Islet precursor cell (in vitro differentiated cells): ENCODE measurements at places on chromosomes 4 and X.

GRCh38 chr4:14879683-14880082, 122.6 kb upstream of the CPEB2 start:
- no peak for DNase-seq

DNA sequence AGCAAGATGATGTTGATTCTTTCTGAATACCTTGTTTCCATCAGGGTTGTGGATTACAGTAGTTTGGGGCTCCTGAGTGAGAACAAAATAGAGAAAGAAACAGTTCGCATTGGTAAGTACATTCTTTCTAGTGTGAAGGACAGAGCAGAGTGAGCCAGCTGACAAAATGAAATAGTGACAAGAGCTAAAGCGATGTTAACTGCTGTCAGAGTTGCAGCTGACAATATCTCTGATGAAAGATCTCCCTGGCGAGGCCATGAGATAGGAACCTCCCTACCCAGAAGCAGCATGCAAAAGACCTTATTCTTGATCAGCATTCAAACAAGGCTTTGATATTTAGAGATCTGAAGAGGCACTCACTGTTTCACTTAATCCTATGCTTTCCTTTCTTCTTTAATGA, 258.6 kb downstream of the CAMK2D start:
- DNase-seq, result no peak

DNA sequence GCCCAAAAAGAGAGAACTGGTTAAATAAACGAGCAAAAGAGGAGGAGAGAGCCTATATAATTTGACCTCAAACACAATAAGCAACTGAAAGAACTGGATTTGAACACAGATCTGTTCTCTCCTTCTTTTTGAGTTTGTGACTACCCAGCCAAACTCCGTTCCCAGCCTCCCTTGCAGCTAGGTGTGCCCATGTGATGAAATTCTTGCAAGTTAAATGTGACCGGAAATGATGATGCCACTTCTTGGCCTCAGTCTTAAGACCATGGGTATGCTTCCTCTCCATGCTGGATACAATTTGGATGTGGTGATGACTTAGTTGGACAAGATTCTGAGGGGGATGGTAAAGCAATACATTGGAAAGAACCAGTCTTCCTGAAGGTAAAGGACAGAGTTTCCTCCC, 204.1 kb downstream of the PTTG2 start:
- no peak for DNase-seq

DNA sequence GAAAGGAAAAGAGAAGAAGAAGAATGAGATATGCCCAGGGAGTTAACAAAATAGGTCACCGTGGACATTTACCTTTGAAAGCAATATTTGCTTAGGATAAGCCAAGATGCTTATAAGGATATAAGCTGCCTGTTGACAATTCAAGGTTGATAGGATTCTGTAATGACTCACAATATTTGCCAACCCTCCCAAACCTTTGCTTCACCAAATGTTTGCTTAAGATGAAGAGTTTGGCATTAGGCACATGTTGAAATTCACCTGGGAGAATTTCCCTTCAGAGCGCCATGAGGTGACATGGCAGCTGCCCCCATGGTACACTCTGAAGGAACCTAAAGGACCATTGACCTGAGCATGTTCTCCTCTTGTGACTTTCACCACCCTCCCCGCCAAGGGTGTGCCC, 4.6 kb downstream of the PALLD start:
- DNase-seq, result no peak

DNA sequence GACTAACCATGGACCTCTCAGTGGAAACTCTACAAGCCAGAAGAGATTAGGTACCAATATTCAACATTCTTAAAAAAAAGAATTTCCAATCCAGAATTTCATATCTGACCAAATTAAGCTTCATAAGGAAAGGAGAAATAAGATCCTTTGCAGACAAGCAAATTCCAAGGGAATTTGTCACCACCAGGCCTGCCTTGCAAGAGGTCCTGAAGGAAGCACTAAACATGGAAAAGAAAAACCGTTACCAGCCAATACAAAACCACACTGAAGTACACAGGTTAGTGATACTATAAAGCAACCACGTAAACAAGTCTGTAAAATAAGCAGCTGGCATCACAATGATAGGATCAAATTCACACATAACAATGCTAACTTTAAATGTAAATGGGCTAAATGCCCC, 156.6 kb downstream of the FAM13A start:
- no peak for DNase-seq

DNA sequence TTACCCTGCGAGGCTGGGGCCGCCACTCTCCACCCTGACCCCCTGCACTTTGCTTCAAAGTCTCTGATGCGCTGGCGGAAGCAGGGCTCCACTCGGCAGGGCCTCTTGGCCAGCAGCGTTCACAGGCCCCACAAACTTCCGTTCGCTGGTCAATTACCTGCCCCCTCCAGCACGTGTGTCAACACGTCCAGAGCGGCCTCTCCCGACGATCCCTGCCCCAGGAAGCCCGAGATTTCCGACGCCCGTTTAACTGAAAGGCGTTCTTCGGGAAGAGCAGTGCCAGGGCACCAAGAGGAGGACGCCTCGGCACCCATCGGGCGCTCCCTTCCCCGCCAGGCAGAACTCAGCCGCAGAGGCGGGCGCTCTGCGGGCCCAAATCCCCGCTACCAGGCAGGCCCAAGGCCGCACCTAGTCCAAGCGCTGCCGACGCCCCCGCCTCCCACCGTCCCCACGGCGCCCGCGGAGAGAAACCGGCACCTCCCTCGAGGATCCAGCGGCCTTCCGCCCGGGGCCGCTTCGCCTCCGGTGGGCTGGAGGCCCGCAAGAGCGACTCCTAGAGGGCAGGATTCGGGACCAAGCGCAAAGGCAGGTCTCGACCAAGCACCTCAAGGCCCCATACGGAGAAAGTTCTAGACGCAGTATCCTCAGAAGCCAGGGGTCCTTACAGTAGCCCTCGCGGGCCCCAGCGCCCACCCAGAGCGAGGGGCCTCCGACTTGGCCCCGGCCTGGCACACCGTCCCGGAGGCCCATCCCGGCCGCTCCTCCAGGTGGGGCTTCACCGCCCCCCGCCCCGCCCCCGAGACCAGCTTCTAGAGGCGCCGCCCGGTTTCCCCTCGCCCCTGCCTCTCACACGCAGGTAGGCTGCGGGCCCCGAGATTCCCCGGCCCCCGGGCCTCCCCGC, 586 bp downstream of the BCAP31 start:
- DNase-seq, result peak; percentile 70

GRCh38 chrX:17960891-17961290, 99.8 kb upstream of the RAI2 start:
- no peak for DNase-seq

DNA sequence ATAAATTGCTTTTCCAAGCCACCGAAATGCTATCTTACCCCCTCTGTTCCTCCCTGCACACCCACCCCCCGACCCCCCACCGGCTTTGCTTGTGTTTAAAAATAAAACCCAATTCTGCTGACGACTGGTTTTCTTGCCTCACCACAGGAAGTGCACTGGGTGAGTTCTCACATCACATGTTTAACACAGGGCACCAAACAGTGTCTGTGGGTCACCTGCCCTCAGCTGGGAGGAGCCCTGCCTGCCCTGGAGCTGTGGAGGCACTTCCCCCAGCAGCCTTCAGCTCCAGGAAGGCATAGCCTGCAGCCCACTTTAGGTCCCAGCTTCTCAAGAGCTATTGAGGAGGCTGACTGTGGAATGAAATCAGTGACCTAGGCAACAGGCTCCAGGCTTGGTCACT, 8.8 kb downstream of the TMEM255A start:
- peak; percentile 75 for DNase-seq

GRCh38 chrX:44890247-44890646, 17.3 kb downstream of the KDM6A start:
- no peak for DNase-seq

DNA sequence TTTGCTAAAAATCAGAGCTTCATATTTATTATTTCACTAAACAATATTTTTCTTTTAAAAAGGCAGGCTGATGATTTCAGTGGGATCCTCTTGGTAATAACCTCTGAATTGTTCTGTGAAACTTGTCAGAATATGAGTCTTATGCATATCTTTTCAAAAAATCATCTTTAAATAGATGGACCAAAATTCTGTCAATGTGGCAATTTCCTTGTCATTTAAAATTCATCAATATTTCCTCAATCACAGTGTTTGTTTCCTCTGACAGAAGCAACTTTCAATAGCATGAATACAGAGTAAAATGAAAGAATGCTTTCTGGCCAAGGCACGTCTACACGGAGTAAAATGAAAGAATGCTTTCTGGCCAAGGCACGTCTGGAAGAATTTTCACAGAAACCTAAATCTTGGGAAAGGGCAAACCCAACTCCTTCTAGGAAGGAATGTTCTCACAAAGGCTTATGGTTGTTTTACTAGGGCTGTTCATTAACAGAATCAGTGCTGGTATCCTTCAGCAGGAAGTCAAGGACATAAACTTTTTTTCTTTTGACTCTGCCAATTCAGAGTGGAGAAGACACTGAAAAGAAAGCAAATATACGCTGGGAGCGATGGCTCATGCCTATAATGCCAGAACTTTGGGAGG, 99.0 kb upstream of the GPR34 start:
- DNase-seq, result no peak
